Activated T-helper 1 cell treated with anti-CD3 and anti-CD28 coated beads, Interleukin-2, amount 50 U/mL, for 16 hours (primary cell): ENCODE measurements at places on chromosomes 6 and 20.
A peak's percentile ranks its signal among the peaks of the same experiment; 100 is the strongest.

DNA sequence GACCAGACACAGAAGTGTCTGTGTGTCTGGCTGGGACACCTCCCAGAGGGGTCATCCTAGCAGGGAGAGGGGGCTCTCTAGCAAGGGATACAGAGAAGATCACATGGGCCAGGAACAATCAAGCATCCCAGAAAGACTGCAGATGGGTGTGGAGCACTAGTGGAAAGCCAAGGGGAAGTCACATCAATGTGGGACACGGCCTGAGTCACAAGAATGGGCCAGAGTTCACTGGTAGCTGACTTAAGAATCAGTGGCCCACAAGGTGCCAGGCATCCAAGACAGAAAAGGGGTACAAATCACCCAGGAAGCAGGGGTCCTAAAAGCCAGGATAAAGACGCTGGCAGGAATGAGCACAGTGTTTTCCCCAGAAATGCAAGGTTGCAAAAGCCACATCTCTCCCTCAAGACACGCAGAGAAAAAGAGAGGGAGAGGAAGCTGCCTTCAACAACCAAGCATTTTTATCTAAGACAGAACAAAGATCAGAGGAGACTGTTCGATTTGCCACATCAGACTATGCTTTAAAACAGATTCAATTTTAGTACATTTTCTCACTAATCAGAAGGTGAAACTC is 113.6 kb upstream of the DST start:
- no peak for DNase-seq

DNA sequence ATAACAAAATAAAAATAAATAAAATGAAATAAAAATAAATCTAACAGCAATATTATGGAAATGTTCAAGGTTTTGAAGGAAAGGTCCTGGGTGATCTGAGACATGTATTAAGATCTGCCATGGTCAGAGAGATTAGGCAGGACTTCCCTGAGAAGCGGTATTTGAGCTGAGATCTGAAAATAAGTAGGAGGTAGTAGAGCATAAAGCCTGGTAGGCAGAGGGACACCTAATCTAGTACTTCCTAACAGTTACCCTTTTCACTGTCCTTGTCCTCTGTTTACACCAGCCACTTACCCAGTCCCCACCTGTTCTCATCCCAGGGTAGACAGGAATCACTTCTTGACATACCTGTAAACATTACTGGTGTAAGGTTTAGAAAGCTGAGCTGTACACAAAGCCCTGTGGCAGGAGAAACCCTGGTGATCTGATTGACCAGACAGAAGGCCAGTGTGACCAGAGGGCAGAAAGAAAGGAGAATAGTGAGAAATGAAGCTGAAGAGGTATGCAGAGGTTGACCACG is 8.3 kb upstream of the ZNF318 start:
- no peak for DNase-seq

DNA sequence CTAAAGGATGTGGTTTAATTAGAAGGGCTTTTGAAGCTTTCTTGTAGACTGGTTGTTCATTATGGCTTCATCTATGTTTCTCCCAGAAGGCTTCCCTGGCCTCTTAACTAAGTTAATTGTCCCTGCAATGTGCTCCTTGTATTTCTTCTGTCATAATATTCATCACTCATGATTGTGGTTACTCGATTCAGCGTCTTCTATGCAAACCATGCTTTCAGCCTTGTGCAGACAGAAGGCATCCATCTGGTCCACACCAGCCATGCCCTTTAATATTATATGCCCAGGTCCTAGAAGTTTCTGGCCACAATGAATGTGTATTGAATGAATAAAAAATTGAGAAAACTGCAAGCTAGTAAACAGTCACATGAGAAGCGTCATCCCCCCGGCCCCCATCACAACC is 163.2 kb downstream of the KHDC1L start:
- no peak for DNase-seq

- DNase-seq: no peak
Observed at GRCh38 chr6:112180095-112180820, 74.1 kb downstream of the LAMA4 start.

DNA sequence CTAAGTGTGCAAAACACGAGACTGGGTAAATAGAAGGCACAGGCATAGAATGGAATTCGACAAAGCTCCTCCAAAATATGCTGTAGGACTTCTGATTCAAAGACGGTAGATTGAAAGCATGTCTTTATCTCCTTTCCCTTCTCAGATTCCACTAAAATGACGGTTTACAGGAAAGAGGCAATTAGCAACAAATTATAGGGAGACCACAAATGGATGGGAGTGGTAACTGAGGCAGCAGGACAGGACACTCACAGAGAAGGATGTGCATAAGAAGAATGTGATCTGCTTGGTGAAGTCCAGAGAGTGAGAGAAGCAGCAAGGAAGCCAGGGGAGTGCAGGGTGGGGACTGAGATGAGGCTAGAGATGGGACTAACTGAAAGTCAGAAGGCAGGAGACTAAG is 113.4 kb upstream of the MRPS10 start:
- DNase-seq: no peak

GRCh38 chr6:108895571-108895970 is 47.3 kb downstream of the ARMC2 start:
- DNase-seq: no peak

DNA sequence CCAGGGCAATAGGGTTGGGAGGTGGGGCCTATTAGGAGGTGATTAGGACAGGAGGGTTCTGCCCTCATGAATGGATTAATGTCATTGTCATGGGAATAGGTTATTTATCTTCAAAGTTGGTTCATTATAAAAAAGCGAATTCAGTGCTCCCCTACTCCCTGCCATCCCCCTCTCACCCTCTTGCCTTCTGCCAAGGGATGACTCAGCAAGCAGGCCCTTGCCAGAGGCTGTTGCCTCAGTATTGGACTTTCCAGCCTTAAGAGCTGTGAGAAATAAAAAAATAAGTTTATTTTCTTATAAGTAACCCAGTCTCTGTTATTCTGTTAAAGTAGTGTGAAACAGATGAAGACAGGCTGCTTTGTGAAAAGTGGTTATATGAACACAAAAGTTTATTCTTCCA is 381.1 kb upstream of the ZFP64 start:
- no peak for DNase-seq

- no peak for DNase-seq
Observed at GRCh38 chr6:113122060-113122459, 735.1 kb upstream of the MARCKS start.

DNA sequence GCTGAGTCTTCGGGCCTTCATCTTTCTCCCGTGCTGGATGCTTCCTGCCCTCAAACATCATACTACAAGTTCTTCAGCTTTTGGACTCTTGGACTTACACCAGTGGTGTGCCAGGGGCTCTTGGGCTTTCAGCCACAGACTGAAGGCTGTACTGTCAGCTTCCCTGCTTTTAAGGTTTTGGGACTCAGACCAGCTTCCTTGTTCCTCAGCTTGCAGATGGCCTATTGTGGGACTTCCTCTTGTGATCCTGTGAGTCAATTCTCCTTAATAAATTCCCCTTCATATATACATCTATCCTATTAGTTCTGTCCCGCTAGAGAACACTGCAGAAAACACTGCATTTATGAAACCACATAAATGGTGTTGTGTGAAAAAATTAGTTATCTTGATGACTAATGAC is 13.9 kb upstream of the BCLAF1 start:
- no peak for DNase-seq

- no peak for DNase-seq
Observed at GRCh38 chr20:37270576-37271420, 9.2 kb upstream of the GHRH start.

- DNase-seq: no peak
Observed at GRCh38 chr6:84052883-84053241, 19.3 kb downstream of the MRAP2 start.

GRCh38 chr20:38968090-38968489 is 5.9 kb downstream of the DHX35 start:
- no peak for DNase-seq

DNA sequence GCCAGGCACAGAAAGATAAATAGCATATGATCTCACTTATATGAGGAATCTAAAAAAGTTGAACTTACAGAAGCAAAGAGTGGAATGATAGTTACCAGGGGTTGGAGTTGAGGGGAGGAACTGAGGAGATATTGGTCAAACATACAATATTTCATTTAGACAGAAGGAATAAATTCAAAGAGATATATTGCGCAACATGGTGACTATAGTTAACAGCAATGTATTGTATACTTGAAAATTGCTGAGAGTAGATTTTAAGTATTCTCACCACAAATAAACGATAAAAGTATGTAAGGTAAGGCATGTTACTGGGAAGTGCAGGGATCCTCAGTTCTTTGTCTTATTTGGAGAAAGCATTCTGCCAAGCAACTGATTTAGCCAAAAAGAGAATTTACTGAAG is 171.9 kb downstream of the LMBRD1 start:
- DNase-seq: no peak

GRCh38 chr20:62920039-62920645 is 6.2 kb downstream of the DIDO1 start:
- no peak for DNase-seq

GRCh38 chr6:152727507-152727906 is 23.1 kb upstream of the VIP start:
- DNase-seq: no peak

DNA sequence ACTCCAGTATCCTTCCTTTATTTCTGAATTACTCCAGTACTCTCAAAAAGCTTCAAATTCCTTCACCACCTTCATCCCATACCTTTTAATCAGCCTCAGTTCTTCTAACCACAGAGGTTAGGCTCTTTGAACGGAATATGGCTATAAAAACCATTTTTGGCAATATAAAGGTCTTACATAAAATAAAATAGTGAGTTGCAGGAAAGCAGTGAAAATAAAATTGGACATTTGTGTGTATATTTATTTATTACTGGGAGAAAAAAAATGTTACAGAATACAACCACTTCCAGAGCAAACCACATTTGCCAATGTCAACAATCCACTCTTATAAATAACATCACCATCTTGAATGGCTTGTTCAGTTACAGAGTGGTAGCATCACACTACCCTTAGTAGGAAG is 7.7 kb downstream of the HDDC2 start:
- no peak for DNase-seq

DNA sequence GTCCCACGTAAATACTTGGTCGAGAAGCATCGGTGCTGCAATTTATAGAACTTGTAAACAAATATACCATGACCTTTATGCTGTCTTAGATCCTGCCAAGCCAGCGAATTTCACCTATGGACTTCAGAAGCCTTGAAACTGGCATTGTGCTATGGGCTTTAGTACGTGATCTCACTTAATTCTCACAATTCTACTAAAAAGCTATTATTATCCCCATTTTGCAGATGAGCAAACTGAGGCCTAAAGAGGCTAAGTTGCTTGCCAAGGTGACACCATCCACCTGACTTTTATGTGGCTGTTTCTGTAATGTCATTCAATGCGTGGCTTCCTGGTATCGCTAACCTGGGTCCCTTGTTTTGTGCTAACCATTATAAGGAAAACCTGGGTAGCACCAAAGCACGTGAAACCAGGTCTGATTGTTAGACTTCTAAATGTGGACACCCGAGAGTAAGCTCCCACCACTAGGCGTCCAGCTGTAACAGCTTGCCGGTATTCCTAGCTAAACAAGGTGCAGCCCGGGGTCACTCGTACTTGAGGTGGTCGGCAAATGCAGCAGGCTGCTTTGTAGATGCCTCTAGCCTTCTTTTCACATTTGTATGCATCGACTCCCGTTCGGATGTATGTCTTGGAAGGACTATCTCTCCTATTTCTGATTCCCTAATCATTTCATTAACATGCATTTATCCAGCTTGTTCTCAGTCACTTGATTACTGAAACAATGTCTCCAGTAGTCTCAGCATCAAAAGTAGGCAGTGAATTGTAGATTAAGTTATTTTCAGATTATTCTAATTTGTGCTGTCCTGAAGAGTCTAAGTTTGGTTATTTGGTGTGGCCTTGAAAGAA is 1.1 kb downstream of the SYNJ2 start:
- no peak for DNase-seq

DNA sequence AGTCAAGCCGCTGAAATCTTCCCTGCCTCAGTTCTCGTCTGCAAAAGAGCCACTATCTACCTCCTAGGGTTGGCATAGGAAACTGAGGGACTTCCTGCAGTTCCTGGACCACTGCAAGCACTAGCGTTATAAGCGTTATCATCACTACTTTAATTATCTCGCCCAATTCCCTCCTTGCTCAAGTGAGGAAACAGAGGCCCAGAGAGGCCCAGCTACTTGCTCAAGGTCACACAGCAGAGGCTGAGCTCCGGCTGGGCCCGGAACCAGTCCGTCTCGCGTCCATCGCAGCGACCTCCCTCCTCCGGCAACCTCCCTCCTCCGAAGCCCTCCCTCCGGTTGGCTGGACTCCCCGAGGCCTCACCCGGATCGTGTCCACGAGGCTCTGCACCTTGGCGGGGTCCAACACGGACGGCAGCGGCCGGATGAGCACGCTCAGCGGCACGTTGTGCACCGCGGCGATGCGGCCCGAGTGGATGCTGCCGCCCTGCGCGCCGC is 338 bp downstream of the SRXN1 start:
- DNase-seq: no peak

DNA sequence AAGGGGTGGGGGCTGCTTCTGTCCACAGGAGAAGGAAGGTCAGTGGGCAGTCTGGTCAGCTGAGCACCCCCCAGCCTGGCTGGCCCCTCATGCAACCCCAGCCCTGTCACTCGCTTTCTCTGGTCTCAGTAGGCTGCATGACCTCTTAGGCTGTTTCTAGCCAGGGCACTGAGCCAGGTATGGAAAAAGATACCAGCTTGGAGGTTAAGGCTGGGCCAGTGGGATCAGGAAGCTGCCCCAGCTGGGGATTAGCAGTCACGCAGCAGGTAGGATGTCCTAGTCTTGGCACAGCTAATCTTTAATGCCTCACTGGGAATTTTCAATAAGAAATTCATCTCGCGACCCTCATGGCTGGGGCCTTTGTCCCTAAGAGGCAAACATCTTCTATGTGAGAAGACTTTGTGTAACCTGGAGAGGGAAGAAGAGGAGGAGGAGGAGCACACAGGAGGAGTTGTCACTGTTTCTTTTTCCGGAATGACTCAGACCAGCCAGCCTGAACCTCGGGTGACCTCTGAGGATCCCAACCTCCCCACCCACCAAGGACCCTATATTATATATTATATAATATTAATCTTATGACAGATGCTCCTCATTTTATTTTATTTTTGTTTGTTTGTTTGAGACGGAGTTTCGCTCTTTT is 2.4 kb upstream of the BPIFA2 start:
- no peak for DNase-seq

DNA sequence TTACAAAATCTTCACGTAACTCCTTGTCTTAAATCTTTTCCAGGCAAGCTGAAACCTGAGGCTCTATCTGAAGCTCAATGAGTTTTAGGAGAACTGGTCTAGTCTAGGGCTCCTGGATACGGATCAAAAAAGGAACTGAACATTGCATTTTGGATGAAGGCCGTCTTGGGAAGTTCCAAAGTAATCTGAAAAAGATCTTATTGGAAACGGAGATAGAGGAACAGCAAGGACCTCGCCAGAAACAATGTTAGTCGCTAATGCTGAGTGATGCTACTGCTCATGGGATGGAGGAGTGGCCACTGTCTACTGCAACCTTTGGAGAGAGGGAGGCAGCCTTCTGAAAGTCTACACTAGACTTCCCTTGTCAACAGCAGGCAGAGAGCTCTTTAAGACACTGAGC is 91.4 kb upstream of the ATXN1 start:
- DNase-seq: no peak

GRCh38 chr6:32933661-32934085 is 7.2 kb downstream of the HLA-DMB start:
- DNase-seq: peak; percentile 59
